ENCODE measurements at places on chromosomes 5 and 9. TPM values are rescaled to one million over a fixed set of nuclear protein-coding genes. Genes with fewer than 3 reads are reported as not detected.

GRCh38 chr9:2620919-2621721 is 467 bp upstream of the VLDLR start:
- peak; percentile 86 for DNase-seq

GRCh38 chr5:159106569-159107282 is 7.0 kb upstream of the EBF1 start:
- peak; percentile 84 for DNase-seq

DNA sequence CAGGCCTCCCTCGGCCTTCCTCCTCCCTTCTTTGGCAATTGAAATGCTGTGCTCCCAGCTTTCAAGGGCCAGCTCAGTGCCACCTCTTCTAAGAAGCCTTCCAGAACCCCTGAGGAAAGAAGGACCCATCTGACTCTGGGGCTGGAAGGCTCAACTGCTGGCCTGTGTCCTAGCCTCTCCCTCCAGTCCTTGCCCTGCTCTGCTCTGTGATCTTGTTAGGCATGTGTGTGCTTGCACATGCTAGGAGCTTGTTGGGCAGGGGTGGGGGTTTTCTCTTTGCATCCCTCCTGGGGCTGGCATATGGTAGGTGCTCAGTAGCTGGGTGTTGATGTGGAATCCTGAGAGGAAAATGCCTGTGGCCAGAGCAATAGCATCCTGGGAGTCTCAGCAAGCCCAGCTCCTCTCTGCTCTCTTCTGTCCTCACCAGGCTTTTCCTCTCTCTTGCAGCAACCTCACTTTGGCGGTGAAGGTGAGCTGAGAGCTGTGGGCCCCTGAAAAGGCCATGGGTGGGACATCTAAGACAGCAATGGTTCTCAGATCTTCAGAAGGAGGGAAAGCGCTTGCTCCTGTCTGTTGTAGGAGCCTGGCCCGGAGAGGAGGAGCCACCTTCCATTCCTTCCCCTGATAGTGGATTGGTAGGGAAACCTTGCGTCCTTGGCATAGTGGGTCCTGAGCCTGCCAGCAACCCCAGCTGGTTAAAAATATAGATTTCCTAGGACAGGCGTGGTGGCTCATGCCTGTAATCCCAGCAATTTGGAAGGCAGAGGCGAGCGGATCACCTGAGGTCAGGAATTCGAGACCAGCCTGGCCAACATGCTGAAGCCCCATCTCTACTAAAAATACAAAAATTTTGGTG is 9.9 kb downstream of the DOLK start:
- DNase-seq = no peak

GRCh38 chr5:5221724-5222123 is 81.6 kb downstream of the ADAMTS16 start:
- peak; percentile 15 for DNase-seq

- no peak for DNase-seq
Measured at GRCh38 chr5:56947052-56947451, 4.9 kb downstream of the MIER3 start.

LRRC19 gene
- total RNA-seq = not detected

ARHGEF37 gene
- not detected for total RNA-seq

PDE8B gene
- total RNA-seq = 5.6 TPM

USP20 gene
- total RNA-seq = 34.3 TPM

Data from G401 (cell line).